ENCODE measurements at places on chromosomes 1 and 21.

- DNase-seq: no peak
Measured at GRCh38 chr1:33272509-33272908, 16.2 kb downstream of the ZNF362 start.

DNA sequence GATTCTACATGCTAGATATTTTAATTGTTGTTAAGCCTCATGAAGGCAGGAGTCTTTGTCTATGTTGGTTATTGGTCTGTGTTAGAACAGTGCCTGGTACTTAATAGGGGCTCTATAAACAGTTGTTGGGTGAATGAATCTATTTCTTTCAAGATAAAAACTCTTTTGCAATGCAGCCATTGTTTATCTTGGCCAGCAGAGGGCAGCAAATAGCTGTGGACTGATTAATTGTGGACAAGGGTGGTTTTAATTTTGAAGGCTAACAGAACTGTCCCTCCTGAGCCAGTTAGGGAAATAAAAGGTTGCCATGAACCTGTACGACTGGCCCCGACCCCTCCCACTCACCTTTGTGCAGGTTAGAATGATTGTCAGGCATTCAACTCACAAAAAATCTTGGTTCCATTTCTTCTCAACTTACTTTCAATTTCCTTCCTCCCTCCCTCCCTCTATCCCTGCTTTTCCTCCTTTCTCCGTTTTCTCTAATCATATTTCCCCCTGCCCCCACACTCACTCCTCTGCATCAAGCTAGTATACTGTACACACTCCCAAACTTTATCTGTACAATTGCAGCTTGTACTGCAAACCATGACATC, 66.3 kb upstream of the DIRAS3 start:
- peak; percentile 79 for DNase-seq

GRCh38 chr1:1230656-1231399, 973 bp downstream of the SDF4 start:
- DNase-seq: no peak

DNA sequence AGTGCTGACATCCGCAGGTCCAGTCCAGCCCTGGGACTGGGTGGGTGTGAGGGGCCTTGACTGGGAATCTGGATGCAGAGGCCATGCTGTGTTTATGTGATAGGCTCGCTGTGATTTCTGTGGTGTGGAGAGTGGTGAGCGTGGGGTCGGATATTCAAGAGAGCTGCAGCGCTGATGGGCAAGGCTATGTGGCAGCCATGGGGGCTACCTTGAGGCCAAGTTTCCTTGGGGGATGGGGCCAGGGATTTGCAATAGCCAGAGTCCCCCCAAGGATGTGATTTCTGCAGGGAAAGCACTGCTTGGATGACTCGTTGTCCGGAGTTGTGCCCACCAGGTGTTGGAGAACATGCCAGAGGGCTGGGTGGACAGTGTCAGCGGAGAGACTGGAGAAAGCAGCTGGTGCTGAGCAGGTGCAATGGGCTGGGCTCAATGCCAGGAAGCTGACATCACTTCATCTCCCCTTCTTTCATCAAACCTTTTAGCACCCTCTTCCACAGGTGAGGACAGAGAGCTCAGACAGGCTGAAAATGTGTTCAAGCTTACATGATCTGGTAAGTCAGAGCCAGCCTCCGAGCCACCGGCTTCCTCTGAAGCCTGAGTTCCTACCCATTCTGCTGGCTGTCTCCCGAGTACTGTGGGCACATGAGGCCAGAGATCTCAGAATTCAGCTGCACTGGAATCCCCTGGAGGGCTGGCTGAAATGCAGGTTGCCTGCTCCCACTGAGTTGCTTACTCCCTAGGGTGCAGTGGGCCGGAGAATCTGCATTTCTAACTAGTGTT, 132.9 kb downstream of the RHOU start:
- DNase-seq: no peak

GRCh38 chr1:91754816-91755580, 131.0 kb downstream of the TGFBR3 start:
- no peak for DNase-seq

DNA sequence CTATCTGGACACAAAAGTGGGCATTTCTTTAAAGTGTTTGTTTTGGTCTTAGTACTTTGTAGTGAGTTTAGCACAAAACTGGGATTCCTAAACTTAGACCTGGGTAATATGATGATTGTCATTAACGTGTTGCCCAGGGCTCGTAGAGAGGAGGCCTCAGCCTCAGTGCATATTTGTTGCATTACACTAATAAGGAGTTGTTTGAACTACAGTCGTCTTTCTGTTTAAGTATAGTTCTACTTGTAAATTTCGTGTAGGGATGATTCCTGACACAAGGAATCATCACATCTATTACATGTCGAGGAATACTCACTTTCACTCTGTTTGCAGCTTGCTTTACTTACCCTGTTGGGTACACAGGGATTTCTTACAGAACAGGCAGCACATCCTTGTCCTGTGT, 85.0 kb downstream of the PRDM2 start:
- DNase-seq: no peak

DNA sequence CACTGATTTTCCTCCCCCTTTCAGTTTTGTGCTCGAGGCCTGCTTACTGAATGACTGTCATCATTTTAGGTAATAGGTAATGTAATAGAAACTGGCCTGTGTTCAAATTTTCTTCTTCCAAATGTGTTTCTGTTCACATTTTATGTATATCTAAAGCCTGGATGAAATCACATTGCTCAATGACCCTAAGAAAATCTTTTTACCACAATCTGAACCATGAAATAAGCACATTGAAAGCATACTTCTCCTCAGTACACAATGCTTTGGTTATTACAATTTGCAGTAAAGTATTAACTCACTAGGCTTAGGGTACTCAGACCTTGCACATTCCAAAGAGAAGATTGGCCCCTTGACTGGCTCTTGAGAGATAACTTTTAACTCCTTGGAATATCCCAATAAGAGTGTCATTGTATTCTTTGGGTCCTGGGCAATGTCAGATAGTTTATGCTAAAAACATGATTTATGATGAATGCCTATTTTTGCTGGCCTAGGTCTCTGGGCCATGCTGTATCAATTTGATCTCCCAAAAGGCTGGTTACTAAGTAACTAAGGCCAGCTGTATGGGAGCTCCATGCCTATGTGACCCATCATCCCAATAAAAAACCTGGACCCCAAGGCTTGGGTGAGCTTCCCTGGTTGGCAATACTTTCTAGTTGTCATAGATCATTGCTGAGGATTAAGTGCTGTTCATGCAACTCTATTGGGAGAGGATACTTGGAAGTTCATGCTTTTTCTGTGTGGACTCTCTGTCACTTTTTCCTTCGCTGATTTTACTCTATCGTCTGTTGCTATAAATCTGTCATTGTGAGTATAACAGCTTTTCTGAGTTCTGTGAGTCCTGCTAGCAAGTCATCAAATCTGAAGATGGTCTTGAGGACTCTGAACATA, 293.9 kb downstream of the GRIK1 start:
- DNase-seq: no peak

GRCh38 chr1:223859058-223859457, 13.3 kb upstream of the TP53BP2 start:
- DNase-seq: no peak

DNA sequence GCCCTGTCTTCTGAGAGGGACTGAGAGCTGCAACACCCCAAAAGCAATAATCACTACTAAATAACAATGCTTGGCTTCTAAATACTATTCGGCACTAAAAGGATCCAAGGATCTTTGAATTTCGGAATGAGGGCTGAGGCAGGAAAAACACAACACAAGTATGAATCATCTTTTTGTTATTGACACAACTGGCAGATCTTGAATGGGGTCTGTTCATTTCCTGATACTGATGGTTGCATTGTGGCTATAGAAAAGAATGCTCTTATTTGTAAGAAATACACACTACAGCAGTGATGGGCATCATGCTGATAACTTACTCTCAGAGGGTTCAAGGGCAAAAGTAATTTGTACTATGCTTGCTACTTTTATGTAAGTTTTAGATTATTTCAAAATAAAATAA, 149.2 kb upstream of the PLD5 start:
- DNase-seq: no peak

DNA sequence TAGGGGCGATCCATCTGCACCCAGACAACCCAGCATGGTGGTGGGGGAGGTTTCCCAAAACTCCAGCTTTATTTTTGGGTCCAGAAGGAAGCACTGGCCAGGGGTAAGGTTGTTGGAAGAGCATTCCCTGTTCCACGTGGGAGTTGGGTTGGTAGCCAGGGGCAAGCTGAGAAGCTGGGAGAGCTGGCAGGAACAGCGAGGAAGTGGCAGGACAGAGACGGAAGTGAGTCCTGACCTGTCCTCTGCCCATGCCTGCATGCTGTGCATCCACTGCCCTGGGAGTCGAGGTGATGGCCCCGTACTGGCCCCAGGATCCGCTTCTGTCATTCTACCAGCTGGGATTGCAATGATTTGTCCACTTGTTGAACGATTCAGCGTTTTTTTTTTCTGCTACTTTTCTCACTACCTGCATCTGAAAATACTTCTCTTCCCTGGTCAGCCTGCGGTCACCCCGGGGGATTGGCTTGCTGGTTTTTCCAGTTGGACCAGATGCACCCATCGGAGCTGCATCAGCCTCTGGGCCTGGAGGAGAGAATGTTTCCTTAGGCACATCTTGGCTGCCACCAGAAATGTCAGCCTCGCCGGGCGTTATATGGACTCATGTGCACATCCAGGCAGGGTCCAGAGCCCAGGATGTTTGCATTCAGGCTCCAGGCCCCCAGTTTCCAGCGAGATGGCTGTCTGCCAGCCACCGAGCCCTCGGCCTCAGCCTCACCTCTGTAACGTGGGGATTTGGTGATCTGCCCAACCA, 28.3 kb upstream of the TMPRSS2 start:
- DNase-seq: no peak

GRCh38 chr1:6496365-6496721, 4.9 kb upstream of the PLEKHG5 start:
- DNase-seq: no peak

- DNase-seq: no peak
Measured at GRCh38 chr1:74357756-74358155, 122.6 kb downstream of the TNNI3K start.

GRCh38 chr1:41072051-41072450, 50.5 kb upstream of the SLFNL1 start:
- no peak for DNase-seq

- no peak for DNase-seq
Measured at GRCh38 chr1:11985171-11985570, 4.9 kb downstream of the MFN2 start.

DNA sequence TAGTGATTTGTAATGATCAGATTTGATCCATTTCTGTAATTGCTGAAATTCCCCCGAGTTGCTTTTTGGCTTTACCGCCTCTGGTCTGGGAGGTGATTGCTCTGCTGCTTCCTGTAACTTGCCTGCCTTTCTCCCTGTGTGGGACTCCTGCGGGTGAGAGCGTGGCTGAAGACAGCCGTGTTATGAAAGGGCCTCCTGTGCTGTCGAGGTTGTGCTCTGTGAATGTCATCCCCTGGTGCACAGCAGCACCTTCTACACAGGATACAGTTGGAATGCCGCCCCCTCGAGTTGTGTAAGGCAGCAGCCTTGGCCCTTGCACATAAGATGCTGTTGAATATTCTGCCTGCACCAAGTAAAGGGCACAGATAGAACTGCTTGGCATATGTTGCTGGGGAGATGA, 5.9 kb downstream of the SOD1 start:
- DNase-seq: peak; percentile 58

DNA sequence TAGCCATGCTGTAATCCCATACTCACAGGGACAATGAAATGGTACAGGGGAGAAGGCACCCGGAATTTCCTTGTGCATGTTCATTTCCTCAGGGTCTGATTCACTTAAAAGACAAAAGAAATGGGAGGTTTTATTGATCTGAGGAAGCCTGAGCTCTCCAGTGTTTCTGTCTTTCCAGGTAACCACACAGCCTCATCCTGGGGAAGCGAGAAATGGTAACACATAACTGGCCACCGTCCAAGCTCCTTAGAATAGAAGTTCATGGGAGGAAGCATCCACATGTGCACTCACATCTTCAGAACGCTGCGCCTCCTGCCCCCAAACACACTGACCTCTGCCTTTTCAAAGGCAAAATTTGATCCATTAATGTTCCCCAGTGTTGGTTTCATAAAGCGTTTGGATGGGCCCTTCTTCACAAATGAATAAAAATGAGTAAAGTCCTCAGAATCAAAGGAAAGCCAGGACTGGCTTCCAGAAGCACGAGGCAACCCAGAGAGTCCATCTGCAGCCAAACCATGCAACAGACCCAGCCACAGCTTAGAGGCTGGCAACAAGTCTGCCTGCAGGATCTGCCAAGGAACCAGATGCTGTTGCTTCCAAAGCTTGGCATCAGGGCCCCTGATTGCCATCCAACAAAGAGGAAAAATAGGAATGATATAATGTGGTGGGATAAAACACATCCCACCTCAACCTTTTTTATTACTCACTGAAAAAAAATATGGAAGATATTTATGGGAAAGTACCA, 120.3 kb downstream of the ZBTB18 start:
- DNase-seq: peak; percentile 26

DNA sequence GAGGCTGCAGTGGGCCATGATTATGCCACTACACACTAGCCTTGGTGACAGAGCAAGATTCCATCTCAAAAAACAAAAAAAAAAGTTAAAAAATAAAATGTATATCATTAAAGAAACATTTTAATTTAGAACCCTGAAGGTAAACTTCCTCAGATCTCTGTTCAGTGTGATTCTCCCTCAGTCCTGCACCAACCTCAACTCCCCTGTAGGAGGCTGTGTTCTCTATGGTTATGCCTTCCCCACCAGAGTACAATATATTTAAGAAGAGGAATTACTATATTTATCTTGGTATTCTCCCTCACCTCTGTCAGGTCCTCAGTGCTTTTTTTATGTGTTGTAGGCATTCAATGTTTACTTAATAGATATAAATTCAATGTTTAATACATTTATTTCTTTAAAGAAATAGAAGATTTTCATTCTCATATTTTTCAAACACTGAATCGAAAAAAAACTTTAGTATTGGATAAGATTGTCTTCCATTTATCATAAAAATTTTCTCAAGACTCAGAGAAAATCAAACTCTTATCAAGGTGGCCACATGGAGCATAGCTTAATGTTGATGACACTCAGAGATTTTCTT, 4.8 kb upstream of the LRRC8B start:
- no peak for DNase-seq

GRCh38 chr1:101382135-101382534, 145.3 kb downstream of the S1PR1 start:
- no peak for DNase-seq

DNA sequence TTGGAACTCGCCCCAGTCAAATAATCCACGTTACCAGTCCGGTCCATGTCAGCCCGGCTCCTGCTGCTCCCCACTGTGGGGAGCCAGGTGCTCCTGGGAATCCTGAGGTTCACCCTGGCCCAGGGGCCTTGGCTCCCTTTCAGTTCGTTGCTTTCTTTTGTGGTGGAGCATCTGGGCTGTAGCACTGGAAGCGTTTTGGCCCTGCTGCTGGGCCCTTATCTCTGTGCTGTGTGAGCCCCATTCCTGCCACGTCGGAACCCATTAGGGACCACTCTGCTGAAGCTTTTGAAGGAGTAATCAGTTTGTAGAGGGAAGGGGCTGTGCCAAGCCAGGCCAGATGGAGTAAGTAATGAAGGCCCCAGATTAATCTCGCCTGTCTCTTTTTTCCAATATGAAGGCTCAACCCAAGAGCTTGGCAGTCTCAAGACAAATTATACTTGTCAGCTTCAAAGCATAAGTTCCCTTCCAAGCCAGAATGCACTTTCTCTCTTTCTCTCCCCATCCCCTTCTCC, 82.3 kb downstream of the PGM1 start:
- no peak for DNase-seq

- DNase-seq: no peak
Measured at GRCh38 chr1:208302699-208303238, 58.6 kb upstream of the PLXNA2 start.

- DNase-seq: no peak
Measured at GRCh38 chr21:46368533-46369285, 44.8 kb downstream of the PCNT start.
